ENCODE measurements at places on chromosomes 3 and 15.

DNA sequence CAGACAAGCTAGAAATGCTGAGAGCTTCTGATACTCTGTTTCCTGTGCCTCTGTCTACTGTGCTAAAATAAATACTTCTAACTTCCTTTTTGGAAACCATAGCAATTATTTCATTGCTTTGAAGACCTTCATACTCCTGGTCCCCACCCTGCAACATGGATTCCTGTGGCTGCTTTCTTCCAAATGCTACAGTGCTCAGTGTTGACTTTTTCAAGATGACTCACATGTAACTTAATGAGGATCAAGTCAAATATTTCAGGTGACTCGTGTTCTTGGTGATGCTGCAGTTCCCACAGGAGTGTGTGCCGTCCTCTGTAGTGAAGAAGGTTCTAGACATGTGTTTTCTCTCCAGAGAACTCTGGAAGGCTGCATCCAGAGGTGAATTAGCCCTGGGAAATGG, 288.6 kb downstream of the CLSTN2 start:
- DNase-seq = no peak

- DNase-seq = no peak
Measured at GRCh38 chr15:69595009-69595791, 142.6 kb downstream of the RPLP1 start.

- DNase-seq = no peak
Measured at GRCh38 chr15:37149146-37149545, 48.8 kb upstream of the MEIS2 start.

- DNase-seq = no peak
Measured at GRCh38 chr15:68612503-68612902, 33.7 kb downstream of the CORO2B start.

DNA sequence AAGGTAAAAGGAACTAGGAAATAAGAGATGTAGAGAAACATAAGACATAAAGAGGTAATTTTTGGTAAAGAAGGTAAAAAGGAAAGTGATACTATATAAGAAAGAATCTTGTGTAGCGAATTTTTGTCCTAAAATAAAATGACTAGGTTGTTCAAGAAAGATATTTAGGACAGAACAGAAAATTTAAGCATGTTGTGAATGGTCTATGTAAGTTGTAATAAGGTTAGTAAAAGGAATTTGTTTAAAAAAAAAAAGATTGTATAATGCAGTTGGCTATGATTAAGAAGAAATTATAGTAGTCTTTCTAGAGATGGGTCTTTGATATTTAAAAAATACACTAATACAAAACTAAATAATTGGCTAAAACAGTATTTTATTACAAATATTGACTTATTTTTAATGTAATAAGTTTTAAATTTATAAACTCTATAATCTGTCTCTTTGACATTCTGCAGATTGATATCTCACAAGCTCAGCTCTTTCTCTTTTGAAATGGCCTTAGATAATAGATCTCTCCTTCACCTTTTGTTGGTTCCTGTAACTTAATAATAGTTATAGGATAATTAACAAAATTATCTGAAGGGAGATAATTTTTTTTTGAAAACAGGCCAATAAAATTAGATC, 3.7 kb upstream of the SLC41A3 start:
- DNase-seq = no peak

GRCh38 chr3:68234076-68234780, 579.8 kb upstream of the SUCLG2 start:
- DNase-seq = no peak

GRCh38 chr3:70256566-70256965, 55.9 kb downstream of the MDFIC2 start:
- no peak for DNase-seq

- no peak for DNase-seq
Measured at GRCh38 chr3:197798863-197799262, 7.8 kb downstream of the LRCH3 start.

GRCh38 chr3:150546226-150547044, at the start of the genes EIF2A and SERP1:
TSS of gene EIF2A (plus strand) at chr3:150546787. CDS start at chr3:150546803, 16 bp downstream.
TSS of gene SERP1 (minus strand) at chr3:150546496. CDS start at chr3:150546135, 361 bp downstream.
- peak; percentile 99 for DNase-seq

DNA sequence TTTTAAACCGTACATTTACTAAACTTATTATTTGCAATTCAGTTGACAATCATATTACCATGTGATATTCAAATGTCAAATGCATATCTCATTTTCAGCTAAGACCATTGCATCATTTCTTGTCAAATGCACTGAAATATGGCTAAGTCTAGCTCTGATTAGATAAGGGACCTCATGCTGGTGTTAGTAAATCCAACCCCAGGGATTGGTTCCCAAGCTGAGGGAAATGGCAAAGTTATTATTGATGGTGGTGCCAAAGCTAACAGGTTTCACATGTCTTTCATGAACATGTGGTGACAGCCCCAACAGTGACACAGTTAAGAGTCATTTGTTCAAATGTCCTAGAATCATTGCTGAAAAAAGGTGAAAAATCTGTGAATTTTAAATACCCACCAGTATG, 641.1 kb downstream of the MECOM start:
- DNase-seq = no peak

DNA sequence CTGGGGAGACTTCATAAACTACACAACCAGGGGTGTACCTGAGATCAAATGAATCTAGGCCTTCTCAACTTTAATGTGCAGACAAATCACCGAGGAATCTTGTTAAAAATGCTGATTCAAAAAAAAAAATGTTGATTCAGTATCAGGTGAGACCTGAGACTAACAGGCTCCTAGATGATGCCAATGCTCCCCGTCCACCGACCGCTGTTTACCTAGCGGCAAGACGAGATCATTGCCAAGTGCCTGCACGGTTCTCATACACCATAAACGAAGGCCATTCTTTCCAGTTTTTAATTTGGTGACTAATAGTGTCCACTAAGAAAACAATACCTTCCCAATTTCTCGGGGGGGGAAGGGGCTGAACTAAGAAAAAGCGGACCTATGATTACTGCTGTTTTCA, 2.5 kb upstream of the FSIP1 start:
- DNase-seq = no peak

DNA sequence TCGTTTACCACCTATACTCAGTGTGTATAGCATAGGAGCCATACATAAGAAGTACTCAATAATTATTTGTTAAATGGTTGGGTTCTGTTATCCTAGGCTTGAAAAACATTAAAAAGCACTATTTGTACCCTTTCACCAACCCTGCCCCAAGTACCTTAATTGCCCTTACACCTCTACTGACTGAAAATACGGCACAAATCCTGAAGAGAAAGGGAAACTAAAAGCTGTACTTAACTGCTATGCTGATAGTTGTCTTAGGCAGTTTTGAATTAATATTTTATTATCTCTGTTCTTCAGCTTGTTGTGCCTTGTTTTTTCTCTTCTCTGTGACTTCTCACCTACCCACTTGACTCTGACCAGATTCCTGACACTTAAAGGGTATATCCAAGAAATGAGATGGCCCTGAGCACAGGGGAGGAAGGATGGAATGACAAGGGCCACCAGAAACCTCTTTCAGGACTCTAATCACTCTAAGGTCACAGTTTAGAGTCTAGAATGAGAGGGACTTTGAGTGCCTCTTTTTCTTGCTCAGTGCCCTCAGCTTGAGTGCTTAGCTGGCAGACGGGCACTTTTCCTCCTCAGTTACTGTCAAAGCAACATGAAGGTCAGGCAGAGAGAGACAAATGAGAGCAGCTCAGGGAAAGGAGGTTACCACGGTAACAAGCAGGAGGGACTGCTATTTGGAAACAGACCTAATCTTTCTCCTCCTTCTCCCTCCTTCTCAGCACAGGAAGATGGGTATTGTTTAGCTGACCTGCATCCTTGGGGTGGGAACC, 136.5 kb downstream of the ZNF609 start:
- DNase-seq = peak; percentile 9

DNA sequence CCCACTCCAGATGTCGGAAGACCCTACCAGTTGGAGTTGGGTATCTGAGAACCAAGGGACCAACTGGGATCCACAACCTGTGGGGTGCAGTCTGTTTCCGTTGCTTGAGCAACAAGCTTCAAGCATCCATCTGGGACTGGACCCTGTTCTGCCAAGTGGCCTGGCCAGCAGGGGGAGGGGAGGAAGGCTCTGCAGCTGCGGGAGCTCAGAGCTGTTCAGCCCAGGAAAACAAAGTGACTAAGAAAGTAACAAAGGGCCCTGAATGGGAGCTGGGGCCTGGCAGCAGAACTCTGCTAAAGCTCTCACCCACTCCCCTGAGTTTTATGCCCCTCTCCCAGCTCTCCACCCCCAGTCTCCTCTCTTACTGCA, 2.7 kb downstream of the TYRO3 start:
- no peak for DNase-seq

GRCh38 chr3:111746772-111747171, 112.3 kb upstream of the PHLDB2 start:
- DNase-seq = no peak

GRCh38 chr3:56795829-56796185, 5.9 kb downstream of the ARHGEF3 start:
- DNase-seq = no peak

DNA sequence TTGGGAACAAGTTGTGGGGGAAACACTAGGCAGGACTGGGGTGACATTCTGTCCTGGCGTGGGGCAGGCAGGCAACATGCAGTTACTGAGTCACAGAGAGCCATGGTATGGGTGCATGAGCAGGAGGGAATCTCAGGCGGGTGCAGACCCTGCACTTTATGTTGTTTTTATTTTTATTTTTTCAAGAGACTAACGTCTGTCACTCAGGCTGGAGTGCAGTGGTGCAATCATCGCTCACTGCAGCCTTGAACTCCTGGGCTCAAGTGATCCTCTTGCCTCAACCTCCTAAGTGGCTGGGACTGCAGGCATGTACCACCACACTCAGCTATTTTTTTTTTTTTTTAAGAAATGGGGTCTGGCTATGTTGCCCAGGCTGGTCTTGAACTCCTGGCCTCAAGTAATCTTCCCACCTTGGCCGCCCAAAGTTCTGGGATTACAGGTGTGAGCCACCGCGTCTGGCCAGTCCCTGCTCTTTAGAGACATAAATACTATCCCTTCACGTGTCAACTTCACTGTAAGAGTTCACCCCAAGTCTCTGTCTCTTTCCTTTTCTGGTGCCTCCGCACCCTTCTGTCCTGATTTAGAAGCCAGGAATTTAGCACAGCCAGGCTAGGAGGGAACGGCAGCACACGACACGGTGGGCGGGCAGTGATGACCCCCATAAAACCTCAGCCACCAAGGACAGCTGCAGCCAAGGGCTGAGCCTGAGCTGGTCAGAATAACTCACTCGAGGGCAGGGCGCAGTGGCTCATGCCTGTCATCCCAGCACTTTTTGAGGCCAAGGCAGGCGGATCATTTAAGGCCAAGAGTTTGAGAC, 72.8 kb upstream of the IQSEC1 start:
- DNase-seq = no peak

- DNase-seq = no peak
Measured at GRCh38 chr3:138539352-138539751, 54.7 kb downstream of the CEP70 start.

DNA sequence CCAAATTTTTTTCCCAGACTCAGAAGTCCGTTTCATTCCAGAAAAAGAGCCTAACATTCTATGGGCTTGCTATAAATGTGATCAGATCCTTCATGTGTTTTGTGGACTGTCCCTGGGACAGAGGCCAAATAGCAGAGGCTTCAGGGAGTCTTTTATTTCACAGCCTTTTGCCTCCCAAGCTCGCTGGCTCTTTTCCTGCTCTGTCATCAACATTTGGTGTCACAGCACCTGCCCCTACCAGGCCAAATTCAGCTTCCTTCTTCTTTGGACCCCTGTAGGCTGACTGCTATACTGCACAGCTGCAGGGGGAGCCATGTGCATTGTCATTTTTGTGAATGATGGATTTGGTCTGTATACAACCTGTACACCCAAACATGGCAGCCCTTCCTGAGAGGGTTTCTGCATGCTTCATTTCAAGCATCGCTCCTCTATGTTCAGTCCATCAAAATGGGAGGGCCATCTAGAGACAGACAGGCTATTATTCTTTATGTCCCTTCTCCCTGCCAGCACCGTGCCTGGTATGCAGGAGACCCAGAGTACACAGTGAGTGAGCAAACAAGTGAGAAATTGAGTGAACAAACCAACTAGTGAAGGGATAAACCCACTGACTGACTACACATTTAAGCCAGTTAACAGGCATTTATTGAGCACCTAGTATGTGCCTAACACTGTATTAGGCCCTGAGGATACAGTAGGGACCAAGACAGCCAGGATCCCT, 17.9 kb upstream of the RPP14 start:
- DNase-seq = no peak

DNA sequence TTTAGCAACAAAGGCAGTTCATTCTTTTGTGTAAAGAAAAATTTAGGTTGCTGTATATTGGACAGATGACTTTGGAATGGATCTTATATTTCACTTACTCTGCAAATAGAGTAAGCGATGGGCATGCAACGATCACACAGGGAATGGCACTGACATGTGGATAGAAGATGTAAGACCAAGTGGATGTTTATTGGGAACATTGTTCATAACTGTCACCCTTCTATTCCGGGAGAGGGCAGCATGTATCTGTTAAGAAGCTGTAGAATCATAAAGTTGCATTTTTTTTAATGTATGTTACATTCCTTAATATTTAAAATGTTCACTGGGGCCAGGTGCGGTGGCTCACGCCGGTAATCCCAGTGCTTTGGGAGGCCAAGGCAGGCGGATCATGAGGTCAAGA, 41.2 kb downstream of the HPS3 start:
- DNase-seq = no peak

GRCh38 chr3:115692887-115693524, 69.7 kb downstream of the GAP43 start:
- DNase-seq = peak; percentile 67

GRCh38 chr3:122318620-122319019, 6.4 kb upstream of the CSTA start:
- DNase-seq = no peak

- no peak for DNase-seq
Measured at GRCh38 chr15:73968461-73968860, 23.6 kb downstream of the STOML1 start.

GRCh38 chr3:117201901-117202774, 492.6 kb downstream of the TUSC7 start:
- no peak for DNase-seq

DNA sequence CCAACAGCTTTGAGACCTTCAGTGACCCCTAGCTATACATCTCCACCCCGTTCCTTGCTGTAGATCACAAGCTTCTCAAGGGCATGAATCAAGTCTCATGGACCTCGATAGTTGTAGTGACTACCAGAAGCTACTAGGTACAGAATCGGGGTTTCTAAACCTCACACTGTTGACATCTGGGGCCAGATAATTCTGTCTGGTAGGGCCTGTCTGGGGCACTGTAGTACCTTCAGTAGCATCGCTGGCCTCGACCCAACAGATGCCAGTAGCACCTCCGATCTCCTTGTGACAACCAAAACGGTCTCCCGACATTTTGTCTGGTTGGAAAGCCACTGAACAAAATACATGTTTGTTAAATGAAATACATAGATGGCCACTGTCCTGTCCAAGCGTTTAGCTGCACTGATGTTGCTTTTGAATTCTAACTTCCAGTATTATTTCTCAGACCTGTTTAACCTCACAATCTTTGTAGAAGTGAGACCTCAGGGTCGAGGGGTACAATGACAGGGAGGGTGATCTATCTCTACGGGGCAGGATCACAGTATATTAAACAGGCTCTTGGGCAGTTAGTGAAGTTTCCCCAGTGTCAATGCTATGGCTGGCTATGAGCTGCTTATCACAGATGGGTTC, 262.5 kb upstream of the IGF1R start:
- DNase-seq = no peak

- DNase-seq = no peak
Measured at GRCh38 chr15:63039811-63040210, 2.7 kb upstream of the TPM1 start.

Data from HFFc6 (cell line).